ENCODE measurements at places on chromosomes 2 and 18.
A peak's percentile ranks its signal among the peaks of the same experiment; 100 is the strongest.

DNA sequence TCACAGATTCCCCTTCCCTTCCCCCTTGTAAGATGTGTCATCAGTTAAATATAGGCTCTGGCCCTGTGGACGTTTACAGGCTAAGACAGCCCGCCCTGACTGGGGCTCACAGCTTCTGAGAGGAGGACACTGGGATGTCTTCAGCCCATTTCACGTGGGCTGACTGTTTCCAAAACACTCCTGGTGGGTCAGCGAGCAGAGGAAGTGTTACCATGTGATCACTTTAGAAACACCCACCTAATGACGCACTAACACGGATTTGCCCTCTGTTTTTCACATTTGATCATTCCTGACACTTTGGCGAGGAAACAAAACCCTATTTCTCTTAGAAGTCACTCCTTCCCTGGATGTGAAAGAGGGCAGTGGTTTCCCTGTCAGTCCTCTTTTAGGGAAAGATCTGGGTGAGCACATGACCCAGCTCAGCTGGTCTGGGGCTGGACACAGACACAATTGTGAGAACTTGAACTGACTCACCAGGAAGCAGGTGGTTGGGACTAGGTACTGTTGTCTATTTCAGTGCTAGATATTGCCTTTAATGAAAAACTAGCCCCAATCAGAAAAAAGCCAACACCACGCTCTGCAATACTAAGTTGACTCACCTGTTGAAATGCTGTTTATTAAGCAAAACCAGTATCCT lies 38.8 kb downstream of the BMP10 start:
- peak; percentile 20 for DNase-seq

GRCh38 chr2:146388757-146389156 lies 1456.1 kb upstream of the ACVR2A start:
- no peak for DNase-seq

- no peak for DNase-seq
These were observed 52.2 kb downstream of the ODC1 start for GRCh38 chr2:10395893-10396292.

DNA sequence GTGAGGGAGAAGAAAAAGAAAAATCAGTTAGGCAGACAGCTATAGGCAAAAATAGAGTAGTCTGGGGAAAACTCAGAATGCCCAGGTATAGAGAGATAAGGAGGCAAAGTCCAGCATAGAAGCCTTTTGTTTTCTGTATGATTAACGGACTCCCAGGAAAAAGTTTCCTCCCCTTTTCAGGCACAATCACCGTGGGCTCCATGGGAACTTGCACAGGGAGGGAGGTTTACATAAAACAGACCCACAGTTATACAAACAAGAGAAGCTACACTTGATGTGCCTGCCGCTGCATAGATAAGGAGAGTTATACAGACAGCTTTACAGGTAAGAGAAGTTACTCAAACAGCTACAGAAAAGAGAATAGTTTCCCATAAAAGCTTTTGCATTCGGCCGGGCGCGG lies 39.2 kb upstream of the SULT1C3 start:
- DNase-seq = no peak

DNA sequence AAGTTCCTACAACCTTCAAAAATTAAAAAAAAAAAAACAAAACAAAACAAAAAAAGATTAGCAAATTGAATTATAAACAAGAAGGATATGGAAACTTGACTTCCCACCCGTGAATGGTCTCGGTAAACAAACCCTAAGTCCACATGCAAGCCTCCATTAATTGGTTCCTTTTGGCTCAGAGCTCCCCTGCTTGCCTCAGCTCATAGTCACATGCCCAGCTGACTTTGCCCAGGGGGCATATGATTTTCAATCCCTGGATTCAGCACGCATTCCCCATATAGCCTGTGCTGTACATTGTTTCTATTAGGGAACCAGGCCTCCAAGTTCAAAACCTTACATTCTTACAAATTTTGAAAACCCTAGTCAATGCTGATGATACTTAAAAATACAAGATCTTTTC lies 95.0 kb downstream of the PID1 start:
- DNase-seq = no peak

DNA sequence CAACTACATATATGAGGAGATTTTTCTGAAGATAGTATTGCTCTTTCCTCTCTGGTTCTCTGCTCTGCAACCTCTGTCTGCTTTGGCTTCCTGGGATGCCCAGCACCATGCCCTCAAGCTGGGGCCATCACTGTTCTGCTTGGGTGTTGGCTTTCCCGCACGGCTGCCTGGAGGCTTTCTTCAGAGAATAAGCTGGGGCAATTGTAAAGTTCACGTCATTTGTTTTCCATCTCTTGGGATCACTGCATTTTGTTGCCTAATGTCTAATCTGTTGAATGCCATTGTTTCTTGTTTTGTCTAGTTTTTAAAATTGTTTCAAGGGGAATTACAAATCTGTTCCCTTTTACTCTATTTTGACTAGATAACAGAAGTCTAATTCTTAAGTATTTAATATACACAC lies 437.3 kb upstream of the NRP2 start:
- no peak for DNase-seq

DNA sequence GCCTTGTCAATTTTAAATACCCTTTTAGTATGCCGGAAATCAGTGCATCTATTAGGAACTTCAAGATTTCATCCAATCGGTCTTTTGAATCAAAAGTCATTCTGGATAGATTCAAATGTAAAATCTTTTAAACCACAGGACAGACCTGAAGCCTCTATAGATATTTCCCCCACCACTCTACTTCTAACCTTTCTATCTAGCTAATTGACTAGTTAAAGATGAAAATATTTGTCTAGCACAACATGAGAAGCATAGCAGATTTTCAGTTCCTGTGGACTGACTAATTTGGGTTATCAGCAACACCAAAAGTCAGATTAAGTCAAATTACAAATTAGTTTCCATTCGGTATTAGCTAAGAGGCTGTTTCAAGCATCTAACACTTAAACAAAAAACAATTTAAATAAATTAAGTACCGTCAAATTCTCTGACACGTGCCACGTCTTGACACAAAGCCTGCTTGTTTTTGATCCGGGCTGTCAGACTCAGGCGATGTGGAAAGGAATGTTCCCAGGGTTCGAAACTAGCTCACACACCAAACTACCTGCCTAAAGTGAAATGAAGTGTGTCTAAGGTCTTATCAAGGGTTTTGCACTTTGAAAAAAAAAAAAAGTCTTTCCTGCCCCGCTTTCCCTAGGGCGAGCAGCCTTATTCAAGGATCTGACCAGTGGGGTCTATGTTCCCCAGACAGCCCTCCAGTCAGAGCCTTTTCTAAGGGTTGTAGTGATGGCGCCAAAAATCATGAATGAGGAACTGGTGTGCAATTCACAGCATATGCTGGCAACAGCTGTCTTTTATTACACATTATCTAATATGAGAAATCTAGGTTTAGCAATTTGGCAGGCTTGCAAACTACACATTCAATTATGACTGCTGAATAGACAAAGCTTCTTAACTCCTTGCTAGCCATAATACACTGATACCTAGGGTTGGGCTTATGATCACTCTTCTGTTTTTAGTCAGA lies 4.7 kb downstream of the CYTIP start:
- DNase-seq = no peak

DNA sequence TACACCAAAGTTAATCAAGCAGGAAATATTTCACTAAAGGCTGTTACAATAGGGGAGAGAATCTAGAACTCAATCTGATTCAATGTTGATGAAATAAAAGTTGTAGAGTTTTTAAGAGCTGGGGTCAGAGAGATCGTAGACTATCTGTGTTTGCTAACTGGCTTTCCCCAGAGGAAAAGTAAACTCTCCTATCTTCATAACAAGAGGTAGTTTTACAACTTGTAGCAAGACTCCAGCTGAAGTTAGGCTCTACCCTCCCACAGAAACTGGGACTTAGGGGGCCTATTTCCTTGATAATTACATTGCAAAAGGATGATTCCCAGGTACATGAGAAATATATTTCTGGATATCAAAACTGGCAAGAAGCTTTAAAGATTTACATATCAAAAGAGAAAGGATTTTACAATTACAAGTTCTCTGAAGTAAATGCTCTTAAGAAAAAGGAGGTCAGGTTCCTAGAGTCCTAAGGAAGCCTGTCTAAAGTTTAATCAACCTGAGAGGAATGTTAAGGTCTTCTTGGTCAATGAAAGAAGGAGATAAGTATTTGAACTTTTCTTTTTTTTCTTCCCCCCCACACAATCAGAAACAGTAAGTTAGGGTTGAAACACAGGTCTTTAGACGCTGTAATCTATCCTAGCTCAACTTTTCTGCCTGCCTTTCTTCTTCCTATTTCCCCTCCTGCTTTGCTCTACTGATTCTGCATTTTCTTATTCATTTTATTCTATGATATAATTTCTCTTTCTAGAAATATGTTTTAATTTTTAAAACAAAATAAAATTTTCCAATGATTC lies 692.2 kb upstream of the LINC00305 start:
- DNase-seq = no peak

GRCh38 chr2:65045651-65046050 lies 10.6 kb upstream of the CEP68 start:
- no peak for DNase-seq

DNA sequence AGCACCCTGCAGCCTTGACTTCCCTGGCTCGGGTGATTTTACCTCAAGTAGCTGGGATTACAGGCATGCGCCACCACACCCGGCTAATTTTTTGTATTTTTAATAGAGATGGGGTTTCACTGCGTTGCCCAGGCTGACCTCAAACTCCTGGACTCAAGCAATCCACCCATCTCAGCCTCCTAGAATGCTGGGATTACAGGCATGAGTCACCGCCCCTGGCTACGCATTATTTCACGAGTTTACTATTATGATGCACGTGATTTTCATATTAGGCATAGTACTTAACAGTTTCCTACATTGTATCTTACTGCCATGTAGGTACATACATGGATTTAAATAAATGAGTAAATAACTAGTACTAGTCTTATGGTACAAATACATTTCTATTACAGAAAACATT lies 4.4 kb downstream of the DYNC2LI1 start:
- no peak for DNase-seq

DNA sequence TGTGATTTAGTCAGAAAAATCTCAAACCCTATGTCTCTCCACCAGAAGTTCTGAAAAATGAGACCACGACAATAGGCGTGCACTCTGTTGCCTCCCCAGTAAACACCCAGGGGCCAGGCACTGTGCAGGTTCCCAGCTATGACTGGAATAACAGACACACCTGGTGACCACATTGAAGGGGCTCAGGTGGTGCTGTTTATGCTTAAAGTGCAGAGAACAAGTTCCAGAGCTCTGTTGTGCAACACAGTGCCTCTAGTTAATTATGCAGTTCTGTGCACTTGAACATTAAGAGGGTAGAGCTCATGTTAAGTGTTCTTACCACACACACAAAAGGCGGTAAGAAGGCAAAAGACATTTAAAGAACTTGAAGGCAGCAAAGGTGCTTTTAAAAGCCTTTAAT lies 52.6 kb upstream of the AFF3 start:
- DNase-seq = no peak

DNA sequence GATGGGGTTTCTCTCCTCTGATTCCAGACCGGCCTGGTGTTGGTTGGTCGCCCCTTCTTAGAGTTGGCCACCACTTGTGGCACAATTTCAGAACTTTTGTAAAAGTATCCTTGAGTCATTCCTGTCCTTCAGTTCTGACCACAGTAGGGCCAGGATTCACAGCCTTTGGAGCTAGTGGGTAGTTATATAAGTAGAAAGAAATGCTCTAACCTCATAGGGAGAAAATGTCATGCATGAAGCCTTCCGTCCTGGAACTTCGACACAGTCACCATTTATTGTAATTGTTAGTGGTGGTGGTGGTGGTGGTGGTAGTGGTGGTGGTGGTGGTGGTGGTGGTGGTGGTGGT lies 65.4 kb downstream of the EPAS1 start:
- DNase-seq = no peak

GRCh38 chr2:117983040-117983439 lies 30.8 kb downstream of the CCDC93 start:
- DNase-seq = no peak

- no peak for DNase-seq
These were observed 436.9 kb upstream of the SPRED2 start for GRCh38 chr2:65869296-65869695.

GRCh38 chr2:16900405-16901025 lies 234.9 kb upstream of the CYRIA start:
- no peak for DNase-seq

DNA sequence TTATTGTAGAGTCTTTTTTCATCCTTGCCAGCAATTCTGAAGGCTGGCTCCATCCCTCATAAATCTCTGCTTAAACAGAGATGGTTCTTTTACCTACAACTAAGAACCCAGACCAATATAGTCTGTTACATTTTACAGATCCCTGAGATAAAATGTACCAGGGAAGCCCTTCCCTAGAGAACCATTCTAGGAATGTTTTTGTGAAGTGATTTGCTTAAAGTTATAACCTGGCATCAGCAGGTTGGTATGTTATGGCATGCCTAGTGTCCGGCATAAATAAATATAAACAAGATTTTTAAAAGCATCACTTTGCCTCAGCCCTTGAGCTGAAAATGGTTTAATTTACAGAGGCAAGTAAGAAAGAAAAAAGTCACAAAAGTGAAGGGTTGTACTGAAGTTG lies 18.5 kb upstream of the NPAS2 start:
- DNase-seq = no peak

- DNase-seq = no peak
These were observed 103.5 kb upstream of the CTAGE1 start for GRCh38 chr18:22521026-22521707.

GRCh38 chr2:126512026-126512425 lies 143.9 kb upstream of the GYPC start:
- DNase-seq = no peak

DNA sequence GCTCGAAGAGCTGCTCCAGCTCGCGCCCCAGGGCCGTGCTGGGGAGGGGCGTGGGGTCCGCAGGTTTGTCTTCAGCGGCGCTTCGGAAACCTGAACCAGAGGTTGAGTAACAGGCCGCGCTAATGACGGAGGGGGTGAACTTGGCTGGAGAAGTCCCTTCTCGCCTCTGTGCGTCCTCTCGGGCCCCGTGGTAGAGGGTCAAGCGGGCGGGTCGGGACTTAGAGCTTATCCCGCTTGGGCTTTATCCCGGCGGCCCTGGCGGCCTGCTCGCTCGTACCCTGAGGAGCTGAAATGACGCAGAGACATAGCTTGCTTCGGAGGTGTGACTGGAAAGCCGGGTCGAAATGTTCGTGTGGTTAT lies 479 bp downstream of the RNMT start:
- DNase-seq = no peak

DNA sequence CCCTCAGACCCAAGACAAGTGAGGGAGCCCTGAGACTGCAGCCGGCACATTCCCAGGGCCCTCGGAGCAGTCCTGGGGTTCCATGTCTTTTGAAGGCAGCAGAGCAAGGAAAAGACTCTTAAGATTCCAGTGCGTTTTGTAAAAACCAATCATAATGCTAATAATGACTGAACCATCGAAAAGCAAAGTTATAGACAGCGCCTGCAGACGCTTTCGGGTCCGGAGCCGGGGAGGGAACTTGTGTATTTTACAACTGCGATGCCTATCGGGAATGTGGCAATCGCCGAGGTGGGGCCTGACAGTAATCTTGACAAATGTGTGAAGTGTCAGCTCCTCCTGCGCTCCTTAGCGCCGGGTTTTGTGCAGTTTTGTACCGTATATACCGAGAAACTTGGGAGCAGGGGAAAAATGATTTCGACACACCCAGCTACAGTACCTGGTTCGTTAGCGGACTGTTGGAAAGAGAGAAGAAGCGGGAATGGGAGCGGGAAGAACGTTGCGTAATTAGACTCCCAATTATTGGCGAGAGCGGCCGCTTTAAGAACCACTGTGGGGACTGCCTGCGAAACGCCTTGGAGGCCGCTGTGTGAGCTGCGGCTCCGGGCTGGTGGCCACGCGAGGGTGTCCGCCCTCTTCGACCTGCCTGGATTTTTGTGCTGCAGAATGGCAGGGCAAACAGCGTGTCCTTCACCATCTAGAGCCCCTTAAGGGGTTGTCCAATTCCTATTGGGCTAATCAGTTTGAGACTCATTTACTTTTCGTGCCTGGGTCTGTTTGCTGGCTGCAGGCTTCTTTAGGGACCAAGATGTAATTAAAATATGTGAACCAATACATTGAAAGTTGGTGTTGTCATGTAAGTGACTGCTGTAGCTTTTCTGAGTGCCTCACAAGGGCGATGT lies 2.4 kb downstream of the EPAS1 start:
- DNase-seq = no peak
